Effector CD4-positive, alpha-beta T cell (primary cell): ENCODE measurements at places on chromosomes 1 and 21.

- DNase-seq: no peak
These were observed 16.9 kb downstream of the TCEANC2 start for GRCh38 chr1:54070171-54070837.

- DNase-seq: no peak
These were observed 39.1 kb upstream of the TTLL7 start for GRCh38 chr1:84037758-84038611.

GRCh38 chr1:71831646-71832045, 450.7 kb downstream of the NEGR1 start:
- no peak for DNase-seq

DNA sequence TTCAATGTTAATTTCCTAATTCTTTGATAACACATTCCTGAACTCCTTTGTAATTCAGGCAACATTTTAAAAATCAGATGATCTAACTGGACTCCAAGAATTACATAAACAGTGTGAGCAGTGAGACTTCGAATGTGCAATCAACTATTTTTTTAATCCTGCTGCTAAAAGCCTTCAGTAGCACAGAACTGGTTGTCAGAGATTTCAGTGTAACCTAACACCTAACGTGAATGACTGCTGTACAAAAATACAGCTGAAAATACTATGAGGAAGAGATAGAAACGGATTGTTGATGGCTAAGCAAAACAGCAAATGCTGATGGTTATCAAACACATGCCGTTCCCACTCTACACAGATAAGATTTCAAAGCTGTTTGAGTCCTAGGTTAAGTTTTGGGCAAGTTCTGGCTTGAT, 46.1 kb downstream of the APP start:
- DNase-seq: no peak

DNA sequence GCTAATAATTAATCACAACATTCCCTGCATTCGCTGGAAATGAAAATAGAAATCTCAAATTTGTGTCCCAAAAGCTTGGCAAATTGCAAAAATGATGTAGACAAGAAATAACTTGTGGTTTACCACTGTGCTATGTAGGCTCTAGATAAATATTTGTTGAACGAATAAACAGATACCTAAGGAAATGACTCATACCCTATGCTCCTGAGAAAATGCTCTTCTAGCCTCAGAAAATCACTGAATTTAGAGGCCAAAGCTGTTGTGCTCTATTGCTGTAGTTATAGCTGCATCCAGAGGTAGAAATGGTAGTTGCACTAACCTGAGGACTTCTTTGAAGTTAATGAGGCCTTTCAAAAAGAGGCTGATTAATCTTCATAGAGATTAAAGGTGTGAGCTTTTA, 142.0 kb upstream of the ZNHIT6 start:
- DNase-seq: no peak

DNA sequence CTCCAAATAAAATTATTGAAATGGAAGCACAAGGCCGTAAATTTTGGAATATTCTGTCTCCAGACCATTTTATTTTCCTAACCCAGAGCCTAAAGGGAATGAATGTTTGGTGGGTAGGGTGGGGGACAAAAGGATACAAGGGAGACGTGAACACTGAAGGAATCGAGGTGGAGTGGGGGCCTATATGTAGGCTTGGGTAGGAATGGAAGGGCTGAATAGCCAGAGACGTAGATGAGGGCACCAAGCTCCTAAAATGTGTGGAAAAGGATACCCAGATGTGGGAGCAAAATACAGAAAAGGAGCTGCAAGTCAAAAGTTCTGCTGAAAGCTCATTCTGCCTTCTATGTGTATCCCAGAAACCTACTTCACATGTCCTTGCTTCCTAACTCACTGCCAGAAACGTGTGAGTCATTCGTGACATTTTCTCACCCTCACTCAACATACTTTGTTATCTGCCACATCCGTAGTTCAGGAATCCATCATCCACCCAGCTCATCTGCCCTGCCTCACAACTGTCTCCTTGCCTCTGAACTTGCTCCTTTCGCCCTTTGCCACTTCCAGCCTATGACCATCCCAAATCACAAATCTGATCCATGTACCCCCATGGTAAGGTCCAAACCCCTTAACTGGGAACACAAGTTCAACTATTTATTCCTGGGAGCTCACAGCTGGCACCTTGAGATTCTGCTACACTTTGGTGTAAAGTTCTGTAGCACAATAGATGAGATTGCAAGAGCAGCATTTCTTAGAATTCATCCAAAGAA, 84.1 kb upstream of the PRDX6 start:
- no peak for DNase-seq

- no peak for DNase-seq
These were observed 149.1 kb upstream of the HP1BP3 start for GRCh38 chr1:20936216-20936615.

DNA sequence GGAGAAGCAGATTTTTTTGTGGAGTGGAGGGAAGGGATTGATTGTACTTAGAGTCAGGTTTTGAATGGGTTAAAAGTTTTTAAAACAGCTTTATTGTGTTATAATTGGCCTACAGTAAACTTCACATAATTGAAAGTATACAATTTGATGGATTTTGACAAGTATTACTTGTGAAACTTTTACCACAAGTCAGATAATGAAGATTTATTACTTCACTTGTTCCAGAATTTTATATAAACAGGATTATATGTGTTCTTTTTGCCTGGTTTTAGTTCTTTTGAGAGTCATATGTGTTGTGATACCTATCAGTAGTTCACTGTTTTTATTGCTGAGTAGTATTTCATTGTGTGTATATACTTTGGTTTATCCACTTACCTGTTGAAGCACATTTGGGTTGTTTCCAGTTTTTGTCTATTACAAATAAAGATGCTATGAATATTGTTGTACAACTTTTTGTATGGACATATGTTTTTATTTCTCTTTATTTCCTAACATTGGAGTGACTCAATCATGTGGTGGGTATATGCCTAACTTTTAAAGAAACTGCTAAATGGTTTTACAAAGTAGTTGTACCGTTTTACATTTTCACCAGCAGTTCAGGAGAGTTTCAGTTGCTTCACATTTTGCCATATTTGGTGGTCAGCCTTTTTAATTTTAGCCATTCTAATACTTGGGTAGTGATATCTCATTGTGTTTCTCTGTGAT, 71.0 kb downstream of the DYRK1A start:
- no peak for DNase-seq

GRCh38 chr1:172640111-172640510, 18.8 kb upstream of the FASLG start:
- DNase-seq: no peak

GRCh38 chr1:234315091-234315541, 58.1 kb upstream of the COA6 start:
- no peak for DNase-seq

- no peak for DNase-seq
These were observed 32.5 kb downstream of the DHRS3 start for GRCh38 chr1:12585536-12585935.

DNA sequence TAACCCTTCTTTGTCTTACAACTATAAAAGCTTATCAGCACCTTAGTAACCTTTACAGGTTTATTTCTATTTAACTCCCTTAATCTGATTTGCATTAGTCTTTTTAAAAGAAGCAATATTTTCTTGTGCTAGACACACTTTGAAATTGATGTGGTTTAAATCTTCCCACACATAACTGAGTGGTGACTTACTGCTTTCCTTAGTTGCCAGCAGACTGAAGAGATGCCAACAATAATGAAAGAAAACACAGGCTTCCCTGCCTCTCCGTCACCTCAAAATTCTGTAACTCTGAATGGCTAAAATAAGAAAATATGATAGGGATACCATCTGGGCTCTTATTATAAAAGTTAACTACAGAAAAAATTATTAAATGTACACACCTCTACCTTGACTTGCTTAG, 196.8 kb downstream of the PTBP2 start:
- DNase-seq: no peak

DNA sequence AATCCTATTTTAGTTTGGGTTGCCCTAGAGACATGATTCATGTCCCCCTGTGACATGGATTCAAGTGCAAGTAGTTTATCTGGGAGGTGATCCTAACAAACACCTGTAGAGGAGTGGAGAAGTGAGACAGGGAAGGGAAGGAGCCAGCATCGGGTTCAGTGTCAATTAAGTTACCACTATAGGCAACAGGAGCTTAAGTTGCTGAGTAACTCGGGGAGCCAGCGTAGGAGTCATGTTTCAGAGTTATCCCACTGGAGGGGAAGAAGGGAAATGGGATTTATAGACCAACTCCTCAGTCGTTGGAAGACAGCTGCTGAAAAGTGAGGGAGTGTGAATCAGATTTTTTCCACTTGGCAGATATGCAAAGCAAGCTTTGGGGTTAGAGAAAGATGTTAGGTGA, 54.9 kb downstream of the SLC30A7 start:
- no peak for DNase-seq

GRCh38 chr21:20720623-20721022, 277.6 kb upstream of the NCAM2 start:
- DNase-seq: no peak

DNA sequence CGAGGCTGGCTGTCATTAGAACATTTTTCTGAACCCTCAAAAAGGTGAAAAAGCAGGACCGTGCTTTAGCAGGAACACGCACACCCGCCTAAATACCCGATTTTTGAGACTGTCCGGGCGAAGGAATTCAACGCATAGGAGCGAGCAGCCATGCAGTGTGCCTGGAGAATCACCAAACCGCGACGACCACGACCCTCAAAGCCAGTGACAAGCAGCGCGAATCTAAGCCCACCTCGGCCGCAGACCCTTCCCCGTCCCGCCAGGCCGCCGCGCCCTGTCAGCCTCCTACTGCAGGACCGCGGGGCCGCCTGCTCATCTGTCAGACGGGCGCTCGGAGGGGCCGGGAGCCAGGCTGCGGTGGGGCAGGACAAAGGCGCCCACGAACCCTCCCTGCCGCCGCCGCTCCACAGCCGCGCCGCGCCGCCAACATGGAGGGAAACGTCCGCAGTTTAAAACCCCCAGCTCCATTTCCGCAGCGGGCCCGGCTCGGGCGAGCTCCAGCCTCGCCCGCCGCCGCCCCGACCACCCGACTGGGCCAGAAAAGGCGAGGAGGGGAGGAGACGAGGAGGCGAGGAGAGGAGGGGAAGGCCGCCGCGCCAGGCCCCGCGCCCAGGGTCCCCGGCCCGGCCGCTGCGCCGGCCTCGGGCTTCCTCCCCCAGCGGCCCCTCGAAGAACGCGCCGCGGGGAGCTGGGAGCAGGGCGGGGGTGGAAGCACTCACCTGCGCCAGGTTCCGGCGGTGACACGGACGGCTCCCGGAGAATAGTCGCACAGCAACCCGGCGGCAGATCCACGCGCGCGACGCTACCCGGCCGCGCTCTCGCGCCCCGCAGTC, at the start of gene LBR:
Gene LBR, minus strand, starts transcription at position 804 of the 833 bp plus-strand sequence. CDS start 3,963 bp downstream, outside the sequence.
- no peak for DNase-seq

- no peak for DNase-seq
These were observed 10.2 kb upstream of the UBL4B start for GRCh38 chr1:110102081-110102480.

GRCh38 chr1:200153277-200154055, 126.0 kb downstream of the NR5A2 start:
- peak; percentile 48 for DNase-seq

DNA sequence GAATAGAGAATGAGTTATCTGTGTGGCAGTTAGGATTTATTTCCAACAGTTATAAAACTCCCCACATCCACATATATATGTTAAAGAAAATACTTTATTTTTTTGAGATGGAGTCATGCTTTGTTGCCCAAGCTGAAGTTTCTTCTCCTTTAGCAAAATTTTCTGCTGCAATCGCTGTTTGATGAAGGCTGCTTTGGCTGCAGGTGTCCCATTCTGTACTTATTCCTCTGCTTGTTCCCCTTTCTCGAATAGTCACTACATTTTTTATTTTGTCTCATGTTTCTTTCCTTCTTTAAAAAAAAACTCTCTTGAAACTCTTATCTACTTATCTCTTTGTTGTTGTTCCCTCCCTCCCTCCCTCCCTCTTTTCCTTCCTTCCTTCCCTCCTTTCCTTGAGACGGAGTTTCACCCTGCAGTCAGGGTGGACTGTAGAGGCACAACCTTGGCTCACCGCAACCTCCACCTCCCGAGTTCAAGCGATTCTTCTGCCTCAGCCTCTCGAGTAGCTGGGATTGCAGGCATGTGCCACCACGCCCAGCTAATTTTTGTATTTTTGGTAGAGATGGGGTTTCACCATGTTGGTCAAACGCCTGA, 10.6 kb downstream of the OR2W3 start:
- no peak for DNase-seq

GRCh38 chr1:89706700-89707012, 73.7 kb downstream of the LRRC8C start:
- no peak for DNase-seq

- no peak for DNase-seq
These were observed 15.9 kb downstream of the UMODL1 start for GRCh38 chr21:42086969-42087368.

DNA sequence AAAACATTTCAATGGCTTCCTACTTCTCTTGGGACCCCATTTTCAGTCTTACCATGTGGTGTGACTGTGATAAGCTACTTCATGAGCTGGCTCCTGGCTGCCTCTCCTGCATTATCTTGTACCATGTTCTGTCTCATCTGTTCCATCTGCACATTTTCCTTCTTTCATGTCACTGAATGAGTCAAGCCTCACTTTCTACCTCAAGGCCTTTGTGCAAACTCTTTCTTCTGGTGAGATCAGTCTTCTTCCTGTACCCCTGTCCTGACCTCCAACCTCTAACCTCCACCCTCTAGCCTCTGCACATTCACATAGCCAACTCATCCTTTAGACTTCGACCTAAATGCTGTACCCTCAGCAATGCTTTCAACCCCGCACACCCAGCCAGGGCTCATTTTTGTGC, 9.6 kb upstream of the FAM78B start:
- DNase-seq: no peak

- no peak for DNase-seq
These were observed 94.6 kb upstream of the ZBTB18 start for GRCh38 chr1:243956450-243956849.

DNA sequence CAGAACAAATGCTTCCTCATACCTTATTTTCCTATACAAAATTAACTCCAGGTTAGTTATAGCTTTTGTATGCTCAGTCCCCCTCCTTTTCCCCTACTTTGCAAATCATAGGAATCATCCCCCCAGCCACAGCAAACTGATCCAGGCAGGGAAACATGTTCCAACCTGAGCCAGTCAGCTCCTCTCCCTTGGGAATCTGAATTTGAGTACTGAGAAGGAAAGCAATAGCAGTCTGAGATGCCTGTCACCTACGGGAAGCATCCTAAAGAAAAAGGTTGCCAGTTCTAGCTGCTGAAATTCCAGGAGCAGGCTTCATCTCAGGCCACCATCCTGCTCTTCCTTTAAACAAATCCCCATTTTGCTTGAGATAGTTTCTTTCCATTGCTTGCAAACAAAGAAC, 6.9 kb downstream of the ADSS2 start:
- DNase-seq: no peak

DNA sequence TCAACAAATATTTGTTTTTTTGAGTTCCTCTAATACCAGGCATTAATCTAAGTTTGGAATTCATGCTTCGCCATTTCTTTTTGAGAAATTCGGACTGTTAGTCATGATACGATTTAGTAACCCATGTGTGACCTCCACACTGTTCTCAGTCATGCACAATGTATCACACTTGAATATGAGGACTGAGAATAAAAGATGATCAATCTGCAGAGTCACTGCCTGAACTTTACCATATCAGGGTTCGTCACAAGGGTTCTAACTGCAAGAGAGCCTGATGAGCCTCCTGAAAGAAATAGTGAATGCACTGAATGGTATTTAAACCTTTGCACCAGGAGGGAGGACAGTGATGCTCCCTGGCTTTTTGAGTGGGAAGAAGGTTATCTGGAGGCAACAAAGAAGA, 10.9 kb upstream of the FASLG start:
- DNase-seq: no peak

GRCh38 chr1:45973121-45973520, 159.3 kb downstream of the PIK3R3 start:
- DNase-seq: no peak

- DNase-seq: no peak
These were observed 904 bp downstream of the KLF17 start for GRCh38 chr1:44119525-44119924.
